ENCODE measurements at places on chromosomes 5 and 9.

- DNase-seq: no peak
These were observed 114.9 kb upstream of the TRIM32 start for GRCh38 chr9:116572095-116572748.

DNA sequence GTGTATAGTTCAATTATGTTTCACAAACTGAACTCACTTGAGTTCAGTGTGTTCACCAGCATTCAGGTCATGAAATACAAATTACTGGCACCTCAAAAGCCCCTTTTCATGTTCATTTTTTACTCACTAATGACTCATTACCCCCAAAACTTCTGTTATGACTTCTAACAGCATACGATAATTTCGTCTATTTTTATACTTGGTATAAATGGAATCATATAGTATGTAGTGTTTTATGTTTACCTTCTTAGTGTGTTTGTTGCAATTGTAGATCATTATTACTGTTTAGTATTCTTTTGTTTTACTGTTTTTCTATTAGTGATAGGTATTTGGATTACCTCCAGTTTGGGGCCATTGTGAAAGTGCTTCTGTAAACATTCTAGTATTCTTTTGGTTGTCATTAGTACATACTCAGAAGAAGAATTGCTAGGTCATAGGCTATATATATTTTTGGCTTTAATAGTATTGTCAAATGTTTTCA is 33.4 kb downstream of the DDX4 start:
- no peak for DNase-seq

DNA sequence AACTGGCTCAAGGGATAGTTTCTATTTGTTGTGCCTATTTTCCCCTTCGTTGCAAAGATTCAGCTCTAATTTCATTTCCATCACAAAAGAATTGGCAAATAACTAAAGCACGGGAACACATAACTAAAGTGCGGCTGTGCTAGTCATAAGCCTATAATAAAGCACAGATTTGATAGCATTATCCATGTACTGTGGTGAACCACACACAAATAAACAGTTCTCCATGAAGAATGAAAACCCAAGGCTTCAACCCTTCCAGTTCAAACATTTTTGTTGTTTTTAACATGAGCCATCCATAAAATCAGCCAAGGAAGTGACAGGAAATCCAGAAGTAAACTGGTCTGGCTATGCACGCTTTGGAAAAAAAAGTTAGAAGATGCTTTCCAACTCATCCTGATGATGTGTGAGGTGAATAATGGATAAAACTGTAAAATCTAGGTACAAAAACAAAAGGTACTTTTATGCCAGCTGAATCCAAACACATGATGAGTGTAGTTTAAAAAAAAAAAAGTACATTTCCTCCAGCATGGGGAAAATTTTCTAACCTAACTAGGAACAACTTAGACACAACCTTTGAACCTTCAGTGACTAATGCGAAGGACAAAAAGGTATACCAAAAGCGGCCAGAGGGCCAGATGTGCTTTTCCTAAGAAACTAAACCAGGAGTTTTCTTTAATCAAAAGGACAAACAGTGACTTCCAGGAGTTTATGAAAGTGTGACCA is 10.2 kb downstream of the ZNF608 start:
- no peak for DNase-seq

DNA sequence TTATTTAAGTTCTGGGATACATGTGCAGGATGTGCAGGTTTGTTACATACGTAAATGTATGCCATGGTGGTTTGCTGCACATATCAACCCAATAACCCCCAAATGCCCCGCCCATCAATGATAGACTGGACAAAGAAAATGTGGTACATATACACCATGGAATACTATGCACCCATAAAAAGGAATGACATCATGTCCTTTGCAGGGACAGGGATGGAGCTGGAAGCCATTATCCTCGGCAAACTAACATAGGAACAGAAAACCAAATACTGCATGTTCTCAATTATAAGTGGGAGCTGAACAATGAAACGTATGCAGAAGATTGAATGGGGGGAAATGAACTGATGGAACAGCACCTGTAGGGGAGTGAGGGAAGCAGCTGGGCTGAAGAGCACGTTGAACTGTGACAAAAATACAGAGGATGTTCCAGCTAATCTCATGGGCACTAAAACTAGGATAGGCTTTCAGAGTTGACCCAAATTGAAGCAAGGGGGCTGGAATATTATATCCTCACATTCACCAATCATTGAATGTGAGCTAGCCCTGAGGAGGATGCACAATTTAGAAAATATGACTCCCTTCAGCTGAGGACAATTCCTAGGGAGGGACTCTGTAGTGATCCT is 70.5 kb upstream of the OSMR start:
- no peak for DNase-seq

GRCh38 chr9:74499770-74500583 is 2.8 kb downstream of the RORB start:
- DNase-seq: no peak

- no peak for DNase-seq
These were observed 65.4 kb upstream of the STK32A start for GRCh38 chr5:147169399-147169798.

Measured in memory B cell (primary cell).